ENCODE measurements at places on chromosomes 16 and 17. TPM values are rescaled to one million over a fixed set of nuclear protein-coding genes. Genes with fewer than 3 reads are reported as not detected.

The LLGL1 gene
- total RNA-seq, result 32.2 TPM

DNA sequence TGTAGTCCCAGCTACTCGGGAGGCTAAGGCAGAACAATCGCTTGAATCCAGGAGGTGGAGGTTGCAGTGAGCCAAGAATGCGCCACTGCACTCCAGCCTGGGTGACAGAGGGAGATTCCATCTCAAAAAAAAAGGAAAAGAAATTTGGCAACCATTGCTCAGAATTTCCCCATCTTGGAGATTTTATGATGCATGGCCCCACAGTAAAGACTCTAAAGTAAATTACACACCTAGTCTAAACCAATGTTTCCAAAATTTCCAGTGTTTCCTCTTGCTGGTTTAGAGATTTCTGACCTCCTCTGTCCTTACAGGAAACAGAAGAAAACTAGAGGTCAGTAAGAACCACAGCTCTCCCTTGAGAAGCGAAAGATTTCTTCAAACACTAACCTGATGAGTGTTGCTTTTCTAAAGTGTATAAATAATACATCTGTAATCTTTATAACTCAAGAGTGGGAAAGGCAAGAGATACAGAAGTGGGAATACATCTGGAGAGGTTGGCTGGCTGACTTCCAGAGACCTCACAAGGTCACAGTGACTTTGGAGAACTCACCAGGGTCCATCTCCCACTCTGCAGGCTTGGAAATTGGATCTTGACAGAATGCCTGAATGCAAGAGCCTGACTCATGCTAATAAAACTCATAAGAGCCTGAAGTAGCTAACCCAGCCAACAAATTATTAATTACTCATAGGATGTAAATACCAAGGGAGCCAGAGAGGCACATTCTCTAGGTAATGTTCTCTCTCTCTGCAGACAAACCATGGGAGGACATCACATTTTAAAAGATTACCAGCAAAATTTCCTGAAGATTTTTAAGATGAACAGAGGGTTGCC, 8.8 kb downstream of the ADAT1 start:
- no peak overlapping the region for H3K4me3 ChIP-seq
- no peak overlapping the region for H3K27ac ChIP-seq
- peaks cover 2% of the 10 kb centered on the region for H3K4me1 ChIP-seq

DNA sequence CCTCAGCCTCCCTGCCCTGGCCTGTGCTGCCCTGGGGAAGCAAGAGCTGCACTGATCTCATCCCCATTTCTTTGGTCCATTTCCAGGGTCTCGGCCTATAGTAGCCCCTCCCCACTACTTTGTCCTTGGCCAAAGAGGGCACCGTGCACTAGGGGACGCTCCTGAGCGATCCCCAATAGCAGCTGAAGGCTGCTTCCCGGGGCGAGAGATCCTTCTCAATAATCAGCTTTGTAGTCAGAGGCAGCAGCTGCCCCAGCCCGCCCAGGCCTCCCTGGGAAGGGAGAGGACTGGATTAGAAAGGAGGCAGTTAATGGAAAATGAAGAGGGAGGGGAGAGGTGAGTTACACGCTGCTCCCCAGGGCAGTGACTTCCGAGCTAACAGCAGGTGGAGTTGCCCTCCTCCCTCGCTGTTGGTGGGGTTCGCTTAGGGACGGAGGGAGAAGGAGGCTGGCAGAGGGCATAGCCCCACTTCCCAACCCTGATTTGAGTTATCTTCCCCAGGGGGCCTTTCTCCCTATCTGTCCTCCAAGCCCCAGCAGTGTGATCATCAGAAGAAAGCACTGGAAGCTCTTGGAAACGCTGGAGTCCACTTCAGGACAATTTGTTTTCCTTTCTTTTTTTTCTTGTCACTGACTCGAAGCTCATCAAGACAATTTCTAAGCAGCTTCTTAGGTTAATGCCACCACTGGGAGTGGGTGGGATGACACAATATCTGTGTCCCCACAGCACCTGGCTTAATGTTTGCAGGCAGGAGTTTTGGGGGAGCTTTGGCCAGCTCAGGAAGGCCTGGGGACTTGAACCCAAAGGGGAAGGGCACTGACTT, 2.6 kb downstream of the MXRA7 start:
- peak overlapping the region; percentile 77 for H3K4me3 ChIP-seq
- no peak for DNase-seq
- peaks cover 19% of the 10 kb centered on the region for H3K4me1 ChIP-seq
- no peaks in the 10 kb centered on the region for H3K27me3 ChIP-seq

- no peak for DNase-seq
- H3K27ac ChIP-seq, result no peak overlapping the region
- no peaks in the 10 kb centered on the region for H3K4me1 ChIP-seq
- H3K27me3 ChIP-seq, result no peaks in the 10 kb centered on the region
- H3K4me3 ChIP-seq, result no peak overlapping the region
Measured at GRCh38 chr16:12193692-12194091, 217.2 kb downstream of the SNX29 start.

The SCARF1 gene
- 0.99 TPM for total RNA-seq

DNA sequence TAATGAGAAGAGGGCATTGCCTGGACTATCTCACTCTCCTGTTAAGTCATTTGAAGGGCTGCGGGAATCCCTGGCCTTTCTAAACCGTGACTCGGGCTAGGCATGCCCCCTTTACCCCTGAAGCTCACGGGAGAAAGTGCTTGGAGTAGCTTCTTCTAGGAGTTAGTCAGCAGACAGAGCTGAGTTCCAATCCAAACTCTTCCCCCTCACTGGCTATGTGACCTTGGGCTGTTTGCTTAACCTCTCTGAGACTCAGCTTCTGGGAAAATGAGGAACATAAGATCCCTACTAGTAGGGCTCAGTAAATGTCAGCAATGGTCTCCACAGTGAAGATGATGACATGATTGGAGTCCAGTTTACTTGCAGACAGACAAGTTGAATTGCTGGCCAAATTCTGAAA, 5.7 kb upstream of the B9D1 start:
- no peak overlapping the region for H3K27ac ChIP-seq
- peaks cover 5% of the 10 kb centered on the region for H3K4me1 ChIP-seq
- DNase-seq, result no peak
- H3K36me3 ChIP-seq, result no peaks in the 10 kb centered on the region
- no peaks in the 10 kb centered on the region for H3K27me3 ChIP-seq

DNA sequence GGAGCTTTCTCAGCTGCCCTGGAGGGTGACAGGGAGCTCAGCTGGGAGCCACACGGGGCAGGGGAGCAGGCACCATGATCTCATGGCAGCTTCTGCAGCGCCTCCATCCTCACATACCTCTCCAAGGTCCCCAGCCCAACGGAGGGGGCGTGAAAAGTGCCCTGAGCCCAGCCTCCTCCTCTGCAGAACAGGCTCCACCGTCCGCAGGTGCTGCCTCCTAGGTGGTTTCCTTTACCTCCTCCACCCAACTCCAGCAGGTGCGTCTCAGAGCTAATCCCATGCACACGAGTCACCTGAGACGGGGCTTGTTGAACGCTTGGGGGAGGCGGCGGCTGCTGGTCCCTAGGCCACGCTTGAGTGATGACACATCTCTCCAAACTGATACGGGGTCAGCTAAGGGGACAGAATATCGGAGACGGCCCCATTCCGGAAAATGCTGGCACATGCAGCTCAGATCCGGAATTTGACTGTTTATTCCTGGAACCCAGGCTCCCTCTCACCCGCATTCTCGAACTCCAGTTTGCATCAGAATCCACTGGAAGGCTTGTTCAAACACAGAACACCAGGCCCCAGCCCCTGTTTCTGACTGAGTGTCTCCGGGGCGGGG, 387 bp upstream of the SLC38A8 start:
- no peaks in the 10 kb centered on the region for H3K4me1 ChIP-seq
- no peak for DNase-seq
- no peaks in the 10 kb centered on the region for H3K36me3 ChIP-seq
- H3K27me3 ChIP-seq, result peaks cover 26% of the 10 kb centered on the region

DNA sequence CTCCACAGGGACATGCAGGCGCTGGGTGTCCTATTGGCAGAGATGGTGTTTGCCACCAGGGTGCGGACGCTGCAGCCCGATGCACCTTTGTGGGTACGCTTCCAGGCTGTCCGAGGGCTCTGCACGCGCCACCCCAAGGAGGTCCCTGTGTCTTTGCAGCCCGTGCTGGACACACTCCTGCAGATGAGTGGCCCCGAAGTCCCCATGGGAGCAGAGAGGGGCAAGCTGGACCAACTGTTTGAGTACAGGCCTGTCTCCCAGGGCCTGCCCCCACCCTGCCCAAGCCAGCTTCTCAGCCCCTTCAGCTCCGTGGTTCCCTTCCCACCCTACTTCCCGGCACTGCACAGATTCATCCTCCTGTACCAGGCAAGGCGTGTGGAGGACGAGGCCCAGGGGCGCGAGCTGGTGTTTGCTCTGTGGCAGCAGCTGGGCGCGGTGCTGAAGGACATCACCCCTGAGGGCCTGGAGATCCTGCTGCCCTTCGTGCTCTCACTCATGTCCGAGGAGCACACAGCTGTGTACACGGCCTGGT, 2.8 kb downstream of the WDR81 start:
- no peak overlapping the region for H3K4me3 ChIP-seq
- H3K27ac ChIP-seq, result no peak overlapping the region
- H3K36me3 ChIP-seq, result peaks cover 12% of the 10 kb centered on the region
- DNase-seq, result no peak
- no peaks in the 10 kb centered on the region for H3K27me3 ChIP-seq
- H3K4me1 ChIP-seq, result peaks cover 12% of the 10 kb centered on the region

DNA sequence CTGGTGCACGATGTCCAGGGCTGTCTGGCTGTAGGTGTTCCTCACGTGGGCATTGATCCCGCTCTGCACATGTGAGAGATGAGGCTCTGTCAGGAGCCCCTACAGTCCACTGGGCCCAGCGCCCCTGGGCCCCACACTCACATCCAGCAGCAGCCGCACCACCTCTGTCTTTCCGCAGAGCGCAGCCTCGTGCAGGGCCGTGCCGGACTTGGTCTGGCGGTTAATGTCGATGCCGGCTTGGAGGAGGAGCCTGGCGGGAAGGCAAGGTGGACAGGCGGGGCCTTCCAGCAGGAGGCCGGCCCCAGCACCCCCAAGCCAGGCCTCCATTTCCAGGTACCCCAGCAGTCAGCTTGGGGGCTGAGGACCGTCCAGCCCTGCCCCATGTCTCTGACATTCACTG, 9.2 kb downstream of the CASKIN1 start:
- H3K36me3 ChIP-seq, result no peaks in the 10 kb centered on the region
- no peaks in the 10 kb centered on the region for H3K27me3 ChIP-seq
- no peak overlapping the region for H3K4me3 ChIP-seq
- H3K4me1 ChIP-seq, result no peaks in the 10 kb centered on the region

The HIC1 gene
- 30.0 TPM for total RNA-seq

DNA sequence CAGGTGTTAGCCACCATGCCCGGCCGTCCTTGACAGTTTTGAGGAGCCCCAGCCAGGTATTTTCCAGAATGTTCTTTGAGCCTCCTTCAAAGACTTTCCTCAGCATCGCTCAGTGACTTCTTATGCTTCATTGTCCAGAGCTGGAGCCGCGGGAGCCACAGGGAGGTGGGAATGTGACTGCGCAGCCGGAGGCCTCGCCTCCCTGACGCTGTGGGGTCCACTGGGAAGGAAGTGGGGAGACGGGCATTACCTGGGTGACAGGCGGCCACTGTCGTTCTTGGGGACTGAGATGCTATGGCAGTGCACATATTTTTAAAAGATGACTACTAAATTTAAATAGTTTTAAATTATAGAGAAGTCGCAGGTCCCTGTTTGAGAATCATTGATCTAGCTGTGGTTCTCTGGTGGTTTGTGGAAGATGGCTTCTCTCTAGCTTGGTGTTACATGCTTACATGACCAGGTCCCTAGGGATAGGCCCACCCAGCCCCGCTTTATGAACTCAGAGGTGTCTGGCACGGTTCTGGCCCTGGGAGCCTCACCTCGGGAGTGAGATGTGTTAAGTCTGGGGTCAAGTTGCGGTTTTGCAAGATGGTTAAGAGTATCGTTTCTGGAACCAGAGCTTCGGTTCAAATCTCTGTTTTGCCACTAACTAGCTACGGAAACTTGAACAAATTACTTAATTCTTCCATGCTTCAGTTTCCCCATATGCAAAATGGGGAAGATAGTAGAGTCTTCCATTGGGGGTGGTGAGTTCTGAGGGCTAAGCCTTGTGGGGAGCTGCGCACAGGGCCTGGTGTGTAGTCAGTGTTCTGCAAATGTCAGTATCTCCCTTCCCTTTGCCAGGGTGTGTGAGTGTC, 53.0 kb downstream of the ATP2C2 start:
- H3K27ac ChIP-seq, result no peak overlapping the region
- H3K4me3 ChIP-seq, result no peak overlapping the region
- H3K4me1 ChIP-seq, result no peaks in the 10 kb centered on the region
- no peak for DNase-seq
- peaks cover 9% of the 10 kb centered on the region for H3K27me3 ChIP-seq

- no peak overlapping the region for H3K27ac ChIP-seq
- H3K4me3 ChIP-seq, result no peak overlapping the region
- peaks cover 4% of the 10 kb centered on the region for H3K27me3 ChIP-seq
- DNase-seq, result no peak
- no peaks in the 10 kb centered on the region for H3K4me1 ChIP-seq
Measured at GRCh38 chr16:84960942-84961341, 50.4 kb downstream of the ZDHHC7 start.

The KDM8 gene
- total RNA-seq, result 3.6 TPM

The SNX20 gene
- not detected for total RNA-seq

DNA sequence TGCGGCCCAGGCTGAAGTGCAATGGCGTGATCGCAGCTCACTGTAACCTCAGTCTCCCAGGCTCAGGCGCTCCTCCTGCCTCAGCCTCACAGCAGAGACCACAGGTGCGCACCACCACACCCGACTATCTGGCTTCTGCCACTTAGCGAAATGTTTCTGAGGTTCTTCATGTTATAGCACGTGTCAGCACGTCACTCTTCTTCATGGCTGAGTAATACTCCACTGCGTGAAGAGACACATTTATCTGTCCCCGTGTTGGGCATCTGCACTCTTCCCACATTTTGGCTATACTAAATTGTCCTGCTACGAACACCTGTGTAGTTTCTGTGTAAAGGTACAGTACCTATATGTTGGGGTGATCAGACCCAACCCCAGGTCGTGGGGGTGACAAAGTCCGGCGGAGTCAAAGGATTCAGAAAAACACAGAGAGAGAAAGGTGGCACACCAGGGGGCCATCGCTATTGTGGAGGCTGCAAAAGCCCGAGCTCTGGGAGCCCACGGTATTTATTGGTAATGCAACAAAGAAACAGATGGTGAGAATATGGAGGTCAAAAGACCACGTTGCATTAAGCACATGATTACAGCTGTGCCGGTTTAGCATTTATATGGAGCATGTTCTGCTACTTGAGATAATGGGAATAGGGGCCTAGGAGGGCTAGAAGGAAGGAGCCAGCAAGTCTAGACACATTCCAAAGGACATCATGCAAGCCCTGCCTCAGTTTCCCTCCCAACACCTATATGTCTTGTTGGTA, 851 bp upstream of the DPEP1 start:
- H3K27ac ChIP-seq, result no peak overlapping the region
- H3K4me3 ChIP-seq, result no peak overlapping the region
- no peaks in the 10 kb centered on the region for H3K36me3 ChIP-seq
- no peak for DNase-seq
- no peaks in the 10 kb centered on the region for H3K27me3 ChIP-seq

DNA sequence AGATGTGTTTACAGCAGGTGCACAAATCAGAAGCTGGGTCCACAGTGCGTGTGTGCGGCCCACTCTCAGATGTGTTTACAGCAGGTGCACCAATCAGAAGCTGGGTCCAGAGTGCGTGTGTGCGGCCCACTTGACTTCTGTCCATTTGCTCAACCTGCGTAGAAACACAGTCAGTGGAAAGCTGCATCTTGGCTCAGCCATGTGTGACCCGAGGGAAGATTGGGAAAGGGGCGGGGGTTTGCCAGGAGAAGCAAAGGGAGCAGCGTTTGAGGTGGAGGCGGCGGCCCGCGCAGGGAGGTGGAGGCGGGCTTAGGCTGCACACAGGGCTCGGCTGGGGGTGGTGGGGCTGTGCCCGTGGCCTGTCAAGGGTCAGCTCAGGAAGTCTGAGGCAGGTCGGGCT, 4.3 kb downstream of the CTU2 start:
- no peak for DNase-seq
- no peak overlapping the region for H3K4me3 ChIP-seq
- H3K27ac ChIP-seq, result no peak overlapping the region
- H3K36me3 ChIP-seq, result peaks cover 21% of the 10 kb centered on the region

The TPSD1 gene
- not detected for total RNA-seq

The TMC6 gene
- 0.17 TPM for total RNA-seq

The SLFN12L gene
- 0.17 TPM for total RNA-seq

The ALOX15B gene
- not detected for total RNA-seq
